ENCODE measurements at places on chromosomes 11 and 22.

DNA sequence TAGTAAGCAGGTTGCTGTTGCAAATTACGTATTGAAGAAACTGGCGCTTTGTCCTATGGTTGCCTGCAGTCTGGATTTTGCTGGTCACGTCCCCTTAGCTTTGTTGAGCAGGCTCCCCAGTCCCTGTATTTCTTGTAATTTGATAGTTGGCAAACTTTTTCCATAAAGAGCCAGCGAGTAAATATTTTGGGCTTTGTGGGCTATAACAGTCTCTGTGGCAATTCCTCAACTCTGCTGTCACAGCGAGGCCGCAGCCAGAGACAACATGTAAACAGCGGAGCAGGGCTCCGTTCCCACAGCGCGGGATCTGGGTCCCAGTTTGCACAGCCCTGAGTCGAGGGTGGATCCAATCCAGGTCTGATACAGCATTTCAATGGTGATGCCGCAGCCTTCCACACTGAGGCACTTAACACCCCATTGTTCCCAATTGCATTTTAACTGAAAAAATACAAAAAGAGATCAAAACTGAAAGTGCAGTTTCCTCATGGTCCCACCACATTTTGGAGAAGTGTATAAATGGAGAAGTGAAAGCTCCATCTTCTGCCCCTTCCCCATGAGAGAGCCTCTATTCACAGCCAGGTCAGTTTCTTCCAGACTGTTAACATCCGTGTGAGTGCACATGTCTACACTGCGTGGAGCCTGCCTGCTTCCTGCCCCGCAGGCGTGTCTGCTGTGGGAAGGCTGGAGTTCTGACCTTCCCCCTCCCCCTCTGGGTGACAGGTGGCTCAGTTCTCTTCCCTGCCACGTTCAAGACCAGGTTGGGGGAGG lies 89.1 kb downstream of the RPS6KA4 start:
- DNase-seq: peak; percentile 5

DNA sequence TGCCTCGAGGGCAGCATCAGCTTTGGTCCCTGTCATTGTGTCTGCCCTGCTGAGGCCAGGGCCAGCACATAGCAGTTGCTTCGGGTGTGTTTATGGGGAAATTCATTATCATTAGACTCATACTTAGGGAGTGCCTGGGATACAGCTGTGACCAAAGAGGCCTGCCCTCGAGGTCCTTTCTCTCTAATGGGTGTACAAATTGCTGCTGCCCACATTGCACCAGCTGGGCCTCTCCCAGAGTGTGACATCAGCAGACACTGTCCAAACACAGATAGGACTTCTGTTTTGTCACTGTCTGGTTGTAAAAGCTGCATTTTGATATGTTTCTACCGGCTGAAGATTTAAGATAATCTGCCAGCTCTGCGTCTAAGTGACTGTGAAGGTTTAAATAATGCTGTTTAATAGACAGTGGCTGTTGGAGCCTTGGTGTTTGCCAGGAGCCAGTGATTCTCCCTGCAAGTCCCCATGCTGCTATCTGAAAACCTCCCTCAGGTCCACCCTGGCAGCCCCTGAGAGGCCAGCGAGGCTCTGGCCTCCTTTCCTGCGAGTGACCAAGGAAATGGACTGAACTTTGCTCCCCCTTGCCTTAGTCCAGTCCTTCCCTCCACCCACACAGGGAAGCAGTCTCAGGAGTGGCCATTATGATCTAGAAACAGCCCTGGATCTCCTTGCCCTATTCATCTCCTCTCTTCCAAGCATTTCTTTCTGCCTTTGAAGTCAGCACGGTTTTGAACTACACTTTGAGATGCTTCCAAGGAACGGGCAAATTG lies 505.2 kb downstream of the TBC1D22A start:
- no peak for DNase-seq

GRCh38 chr11:131609337-131609736 lies 238.9 kb downstream of the NTM start:
- no peak for DNase-seq

DNA sequence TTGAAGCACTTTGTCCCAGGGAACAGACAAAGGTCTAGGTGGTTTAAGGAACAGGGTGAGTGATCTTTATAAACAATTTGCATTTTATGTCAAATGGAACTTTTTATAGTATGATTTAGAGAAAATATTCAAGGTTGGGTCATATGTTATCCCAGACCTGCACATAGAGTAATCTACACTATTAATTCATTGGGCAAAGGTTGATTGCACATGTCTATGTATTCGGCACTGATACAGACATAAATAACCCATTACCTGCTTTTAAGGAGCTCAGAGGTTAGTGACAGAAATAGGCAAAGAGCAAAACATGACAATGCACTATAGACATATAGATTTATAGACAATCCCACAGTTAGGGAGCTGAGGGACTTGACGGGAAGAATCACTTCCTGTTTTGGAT lies 141.5 kb upstream of the UBASH3B start:
- DNase-seq: no peak

- no peak for DNase-seq
Measured at GRCh38 chr22:17637490-17638181, 921 bp upstream of the BCL2L13 start.

DNA sequence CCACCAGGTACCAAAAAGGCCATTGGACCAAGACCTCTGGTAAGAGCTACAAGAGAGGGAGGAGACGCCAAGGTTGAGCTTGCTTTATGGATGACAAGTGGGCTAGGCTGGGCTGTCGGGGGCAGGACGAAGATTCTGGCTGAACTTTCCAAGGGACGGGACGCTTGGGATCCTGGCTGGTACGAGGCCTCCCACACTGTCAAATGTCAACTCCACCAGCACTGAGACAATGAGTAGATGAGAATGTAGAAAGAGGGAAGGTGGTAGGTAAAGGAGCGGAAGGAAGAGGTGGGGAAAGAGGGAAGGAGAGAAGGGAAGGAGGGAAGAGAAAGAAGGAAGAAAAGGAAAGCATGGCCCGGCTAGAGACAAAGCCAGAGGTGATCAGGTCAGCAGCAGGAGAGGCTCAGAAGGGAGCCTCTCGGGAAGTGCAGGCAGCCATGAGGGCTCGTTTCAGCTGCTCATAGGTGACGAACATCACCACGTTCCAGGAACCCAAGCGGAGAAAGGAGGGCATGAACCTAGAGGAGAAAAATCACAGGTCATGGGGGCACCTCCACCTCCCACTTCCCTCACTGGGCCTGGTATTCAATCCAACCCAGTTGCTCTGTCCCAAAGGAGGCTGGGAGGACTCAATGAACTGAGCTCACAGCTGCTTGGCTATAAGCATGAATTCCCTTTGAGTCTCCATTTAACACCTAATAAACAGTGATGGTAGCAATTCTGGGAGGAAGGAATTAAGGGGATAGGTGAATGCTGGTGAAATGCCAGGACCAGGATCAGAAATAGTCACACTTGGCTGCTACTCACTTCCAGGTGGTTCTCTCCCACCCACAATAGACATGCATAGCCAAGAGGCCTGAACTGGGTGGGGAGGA lies 7.8 kb downstream of the UCP2 start:
- DNase-seq: no peak

DNA sequence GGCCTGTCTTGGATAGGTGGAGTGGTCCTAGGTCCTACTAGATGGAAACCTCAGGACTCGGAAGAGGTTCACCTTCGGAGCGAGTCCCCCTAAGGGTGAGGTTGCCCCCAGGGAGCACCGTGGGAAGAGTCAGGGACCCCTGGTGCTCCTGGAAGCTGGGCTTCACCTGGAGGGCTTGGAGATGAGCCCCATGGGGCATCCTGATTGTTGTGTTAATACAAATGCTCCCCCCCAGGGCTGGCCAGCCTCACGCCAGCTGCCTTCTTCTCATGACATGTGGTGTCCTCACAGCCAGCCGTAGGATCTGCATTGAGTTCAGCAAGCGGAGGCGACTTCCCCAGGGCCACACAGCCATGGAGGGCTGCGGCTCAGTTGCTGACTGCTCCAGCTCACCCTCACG lies 1487.5 kb downstream of the BRD1 start:
- no peak for DNase-seq

DNA sequence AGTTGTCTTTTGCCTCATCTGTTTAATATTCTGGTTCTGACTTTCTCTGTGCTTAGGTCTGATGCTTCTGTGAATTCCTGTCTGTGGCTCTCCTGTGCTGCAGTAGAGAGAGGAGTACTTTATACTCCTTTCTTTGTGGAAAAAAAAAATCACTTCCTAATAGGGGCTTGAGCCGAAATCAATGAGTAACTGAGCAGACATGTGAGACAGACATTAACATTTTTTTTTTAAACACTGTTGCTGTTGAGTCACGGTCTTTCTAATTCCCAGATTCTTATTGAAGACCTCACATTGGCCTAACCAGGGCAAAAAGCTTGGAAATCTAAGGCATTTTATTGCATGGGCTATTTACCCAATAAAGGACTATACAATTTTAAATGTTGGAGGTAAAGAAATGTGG lies 86.1 kb downstream of the GRM5 start:
- DNase-seq: no peak

GRCh38 chr11:46332568-46333393 lies 14.5 kb upstream of the DGKZ start:
- DNase-seq: no peak

GRCh38 chr11:27281740-27282590 lies 81.0 kb downstream of the CCDC34 start:
- DNase-seq: no peak

- DNase-seq: no peak
Measured at GRCh38 chr11:124922831-124923230, 3.8 kb downstream of the HEPN1 start.

DNA sequence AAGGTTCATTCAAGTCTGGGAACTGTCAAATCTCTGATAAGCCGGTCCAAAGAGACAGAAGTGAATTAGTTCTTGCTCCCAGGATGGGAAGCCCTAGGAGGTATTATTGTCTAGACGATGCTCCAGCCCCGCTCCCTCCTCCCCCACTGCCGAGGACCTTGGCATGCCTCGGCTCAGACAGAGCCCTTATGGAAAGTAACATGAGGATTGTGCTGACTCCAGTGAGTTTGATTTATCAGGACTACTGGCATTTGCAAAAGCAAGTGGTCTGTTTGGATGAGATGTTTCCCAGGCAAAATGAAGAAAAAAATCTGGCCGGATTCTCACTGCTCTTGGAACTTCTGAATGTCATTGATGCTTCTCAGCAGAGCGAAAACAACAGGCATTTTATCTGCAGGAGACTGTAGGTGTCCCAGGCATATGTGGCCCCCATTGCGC lies 341.0 kb downstream of the ETS1 start:
- no peak for DNase-seq

- peak; percentile 35 for DNase-seq
Measured at GRCh38 chr11:35237860-35238715, 99.1 kb downstream of the CD44 start.

GRCh38 chr11:12206529-12206928 lies 96.1 kb downstream of the MICAL2 start:
- DNase-seq: no peak

GRCh38 chr11:46248289-46249102 lies 29.0 kb upstream of the CREB3L1 start:
- DNase-seq: no peak

GRCh38 chr11:31967404-31968130 lies 123.3 kb upstream of the RCN1 start:
- no peak for DNase-seq

DNA sequence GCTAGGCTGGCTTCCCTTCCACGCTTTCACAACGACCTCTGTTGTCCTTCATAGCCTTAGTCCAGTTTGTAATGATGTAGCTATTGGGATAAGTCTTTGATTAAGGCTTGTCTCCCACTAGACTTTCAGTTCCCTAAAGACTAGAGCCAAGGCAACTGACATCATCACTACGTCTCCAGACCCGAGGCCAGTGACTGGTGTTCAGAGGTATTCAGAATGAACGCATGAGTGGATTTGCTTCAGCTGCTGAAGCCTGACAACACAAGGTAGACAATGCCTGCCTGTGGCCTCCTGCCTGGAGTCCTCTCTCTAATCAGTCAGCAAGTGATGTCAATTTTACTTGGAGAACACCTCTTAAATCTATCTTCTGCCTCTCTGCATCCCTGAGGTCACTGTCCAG lies 13.6 kb downstream of the EFCAB6 start:
- DNase-seq: no peak

GRCh38 chr11:131691181-131692041 lies 321.0 kb downstream of the NTM start:
- DNase-seq: no peak

DNA sequence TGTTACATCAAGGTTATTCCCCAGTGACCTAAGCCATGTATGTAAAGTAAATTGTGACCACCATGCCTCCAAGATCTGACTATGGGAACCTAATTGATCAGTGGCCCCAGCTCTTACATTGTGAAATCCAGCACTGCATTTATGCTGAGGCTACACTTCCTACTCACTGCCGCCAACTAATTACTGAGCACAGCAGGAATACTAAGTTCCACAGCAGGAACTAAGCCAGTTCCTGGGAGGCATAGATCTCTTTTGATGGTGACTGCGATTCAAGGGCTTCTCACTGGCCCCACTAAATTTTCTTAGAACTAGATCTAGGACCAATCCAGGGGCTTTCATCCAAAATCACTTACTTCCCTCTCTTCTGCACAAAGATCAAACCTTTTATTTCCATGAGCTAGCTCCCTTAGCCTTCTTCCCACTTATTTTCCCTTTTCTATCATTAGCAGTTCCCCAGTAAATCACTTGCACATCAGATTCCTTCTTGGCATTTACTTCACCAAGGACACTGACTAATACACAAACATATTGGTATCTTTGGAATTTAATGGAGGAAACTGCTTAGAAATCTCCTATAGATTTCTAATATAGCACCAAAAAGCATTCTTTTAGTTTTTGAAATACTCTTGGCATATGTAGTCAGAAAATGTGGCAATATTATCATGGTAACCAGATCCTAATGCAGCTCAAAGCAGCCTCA lies 46.0 kb downstream of the CNTN5 start:
- DNase-seq: no peak

GRCh38 chr22:22351366-22351765 lies 106.8 kb downstream of the VPREB1 start:
- no peak for DNase-seq

DNA sequence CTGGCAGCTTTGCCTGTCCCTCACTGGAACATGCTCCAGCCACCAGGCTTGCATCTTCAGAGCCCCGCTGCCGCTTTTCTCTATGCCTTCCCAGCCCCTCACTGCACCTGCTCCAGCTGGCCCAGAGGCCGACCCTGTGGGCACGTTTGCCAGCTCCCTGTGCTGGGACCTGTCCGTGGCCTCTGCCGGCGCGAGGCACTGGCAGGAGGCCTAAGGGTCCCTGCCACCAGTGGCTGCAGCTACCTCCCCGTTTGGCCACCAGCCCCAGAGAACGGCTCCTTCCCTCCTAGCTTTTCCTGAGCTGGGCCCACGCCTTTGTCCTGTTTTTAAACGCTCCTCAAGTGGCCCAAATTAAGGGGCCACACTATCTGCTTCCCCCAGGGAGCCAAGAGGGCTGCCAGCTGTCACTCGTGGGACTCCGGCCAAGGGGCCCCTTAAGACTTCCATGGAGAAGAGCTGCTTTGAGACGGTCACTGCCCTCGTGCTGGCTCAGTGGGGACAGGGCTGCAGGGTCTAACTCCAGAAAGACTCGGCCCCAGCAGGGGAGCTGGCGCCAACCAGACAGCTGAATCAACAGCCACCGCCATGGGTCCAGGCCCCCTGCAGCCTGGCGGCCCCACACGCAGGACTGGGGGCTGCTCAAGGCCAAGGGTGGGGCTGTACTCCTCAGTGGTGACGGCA lies 24.6 kb upstream of the WNT7B start:
- peak; percentile 93 for DNase-seq

GRCh38 chr11:15208378-15209222 lies 93.9 kb downstream of the INSC start:
- peak; percentile 37 for DNase-seq
